ENCODE measurements at places on chromosomes 12 and 14. TPM values are rescaled to one million over a fixed set of nuclear protein-coding genes. Genes with fewer than 3 reads are reported as not detected.

The COX8C gene
- not detected for total RNA-seq

The ZNF10 gene
- 4.8 TPM for total RNA-seq

- no peak for DNase-seq
Measured at GRCh38 chr12:62684570-62685295, 218.1 kb downstream of the MON2 start.

DNA sequence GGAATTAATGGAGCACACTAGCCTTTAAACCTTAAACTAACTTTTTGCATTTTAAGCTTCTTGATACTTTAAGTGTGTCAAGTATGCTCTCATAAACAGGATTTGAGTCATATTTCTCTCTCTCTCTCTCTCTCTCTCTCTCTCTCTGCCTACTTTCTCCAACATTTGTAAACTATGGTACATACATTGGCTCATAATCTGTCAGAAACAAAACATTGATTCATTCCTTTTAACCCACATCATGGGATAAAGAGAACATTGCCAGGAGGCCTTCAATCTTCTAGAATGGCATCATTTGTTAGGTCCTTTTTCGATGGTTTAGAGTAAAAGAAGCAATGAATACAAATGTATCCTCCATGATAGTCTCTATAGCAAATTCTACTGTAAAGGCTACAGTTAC, 81.6 kb upstream of the RERGL start:
- DNase-seq = no peak

GRCh38 chr14:90023176-90023896, 38.5 kb upstream of the KCNK13 start:
- no peak for DNase-seq

GRCh38 chr14:65832431-65833266, 420.1 kb downstream of the FUT8 start:
- no peak for DNase-seq

DNA sequence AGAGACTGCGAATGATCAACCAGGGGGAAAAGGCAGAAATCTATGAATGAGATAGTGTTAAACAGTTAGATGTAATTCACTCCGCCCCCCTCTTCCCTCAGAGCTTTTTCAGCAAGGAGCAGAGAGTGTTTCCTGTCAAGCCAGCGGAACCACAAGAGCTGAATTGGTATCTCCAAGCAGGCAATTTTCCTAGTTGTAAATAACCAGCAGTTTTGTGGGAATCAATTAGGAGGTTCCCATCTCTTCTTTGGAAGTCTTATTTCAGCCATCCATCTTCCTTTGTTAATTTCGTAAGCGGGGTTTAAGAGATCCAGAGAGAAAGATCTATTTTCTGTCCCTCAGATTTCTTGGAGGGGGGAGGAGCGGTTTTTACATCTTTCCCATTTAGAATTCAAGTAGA, 178.0 kb downstream of the FOXN3 start:
- no peak for DNase-seq

DNA sequence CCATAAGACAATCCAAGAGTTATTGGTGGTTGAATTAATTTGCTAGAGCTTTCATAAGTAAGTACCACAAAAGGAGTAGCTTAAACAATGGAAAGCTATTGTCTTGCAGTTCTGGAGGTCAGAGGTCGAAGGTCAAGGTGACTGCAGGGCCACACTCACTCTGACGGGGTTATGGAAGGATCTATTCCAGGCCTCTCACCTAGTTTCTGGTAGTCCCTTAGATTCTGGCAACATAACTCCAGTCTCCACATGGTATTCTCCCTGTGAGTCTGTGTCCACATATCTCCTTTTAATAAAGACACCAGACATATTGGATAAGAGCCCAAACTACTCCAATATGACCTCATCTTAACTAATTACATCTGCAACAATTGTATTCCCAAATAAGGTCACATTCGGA, 273.4 kb downstream of the FOXN3 start:
- DNase-seq = no peak

- no peak for DNase-seq
Measured at GRCh38 chr14:39492267-39492666, 60.0 kb upstream of the FBXO33 start.
